ENCODE measurements at places on chromosomes 13 and 19.

GRCh38 chr13:48826039-48826438 lies 149.7 kb upstream of the FNDC3A start:
- no peak for DNase-seq

DNA sequence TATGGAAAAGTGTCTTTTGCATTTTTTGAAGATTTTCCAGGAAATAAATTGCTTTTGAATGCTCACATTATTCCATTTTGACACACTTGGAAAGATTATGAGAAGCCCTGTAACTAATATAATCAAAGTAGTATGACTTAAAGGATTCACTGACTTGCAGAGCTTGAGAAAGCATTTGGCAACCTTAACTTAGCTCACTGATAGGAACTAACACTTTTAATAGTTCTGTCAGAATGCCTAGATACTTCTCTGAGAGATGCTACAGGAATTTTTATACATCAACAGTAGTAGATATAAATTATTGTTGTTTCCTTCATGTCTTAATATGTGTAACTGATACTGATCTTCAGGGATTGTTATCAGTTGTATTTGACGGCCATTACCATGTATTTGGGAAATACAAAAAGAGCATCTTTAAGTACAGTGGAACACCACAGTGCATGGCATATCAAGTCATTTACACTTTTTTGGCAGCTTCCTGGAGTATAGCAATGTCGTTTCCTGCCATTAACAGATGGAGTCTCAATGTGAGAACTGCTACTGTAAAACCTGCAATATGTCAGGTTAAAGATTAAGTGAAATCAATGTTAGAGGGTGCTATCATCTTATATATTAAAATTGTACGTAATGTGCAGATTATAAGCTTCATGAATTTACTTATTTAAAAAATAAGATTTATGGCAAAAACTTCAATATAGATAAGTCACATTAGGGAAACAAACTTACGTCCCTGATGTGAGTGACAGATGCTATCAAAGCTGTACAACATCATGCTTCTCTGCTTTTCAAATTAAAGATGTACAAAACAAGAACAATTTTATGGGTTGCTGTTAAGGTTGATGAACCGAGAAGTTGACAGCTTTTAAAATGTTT lies 1159.8 kb upstream of the MIR17HG start:
- DNase-seq = peak; percentile 11

- no peak for DNase-seq
Measured at GRCh38 chr19:3284759-3285646, 60.5 kb downstream of the CELF5 start.

DNA sequence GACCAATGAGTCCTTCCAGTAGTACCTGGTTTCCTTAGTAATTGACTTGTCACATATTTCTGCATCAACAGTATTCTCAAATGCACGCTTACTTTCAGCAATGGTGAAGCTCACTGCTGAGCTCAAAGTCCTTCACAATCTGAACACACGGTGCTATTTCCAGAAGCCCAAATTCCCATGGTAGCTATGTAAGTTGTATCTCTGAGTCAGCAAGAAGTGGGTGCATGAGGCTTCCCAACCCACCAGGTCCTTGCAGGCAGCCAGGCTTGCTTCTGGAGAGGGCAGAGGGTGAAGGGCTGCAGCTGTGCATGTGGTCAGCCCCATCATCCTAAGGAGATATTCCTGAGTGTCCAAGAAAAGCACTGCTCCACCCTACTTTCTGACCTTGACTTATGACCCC lies 25.7 kb downstream of the COL4A2 start:
- no peak for DNase-seq

DNA sequence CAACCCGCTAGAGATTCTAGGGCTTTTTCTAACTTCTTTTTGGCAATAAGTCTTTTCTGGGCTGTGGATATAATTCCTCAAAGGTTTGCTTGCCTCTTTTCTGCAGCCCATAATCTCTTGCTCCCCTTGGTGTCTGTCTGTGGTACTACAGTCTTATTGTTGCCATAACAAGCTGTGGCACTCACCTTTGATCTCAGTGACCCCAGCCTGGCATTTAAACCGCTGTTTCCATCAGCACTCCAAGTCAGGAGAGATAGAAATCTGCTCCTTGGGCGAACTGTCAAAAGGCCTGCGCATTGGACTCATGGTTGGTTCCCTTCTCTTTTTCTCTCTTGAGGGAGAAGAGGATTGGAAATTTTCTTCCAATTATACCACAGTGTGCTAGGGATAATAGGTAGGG lies 14.5 kb upstream of the MPHOSPH8 start:
- no peak for DNase-seq

GRCh38 chr19:19540715-19541515 lies 2.9 kb downstream of the CILP2 start:
- DNase-seq = no peak

DNA sequence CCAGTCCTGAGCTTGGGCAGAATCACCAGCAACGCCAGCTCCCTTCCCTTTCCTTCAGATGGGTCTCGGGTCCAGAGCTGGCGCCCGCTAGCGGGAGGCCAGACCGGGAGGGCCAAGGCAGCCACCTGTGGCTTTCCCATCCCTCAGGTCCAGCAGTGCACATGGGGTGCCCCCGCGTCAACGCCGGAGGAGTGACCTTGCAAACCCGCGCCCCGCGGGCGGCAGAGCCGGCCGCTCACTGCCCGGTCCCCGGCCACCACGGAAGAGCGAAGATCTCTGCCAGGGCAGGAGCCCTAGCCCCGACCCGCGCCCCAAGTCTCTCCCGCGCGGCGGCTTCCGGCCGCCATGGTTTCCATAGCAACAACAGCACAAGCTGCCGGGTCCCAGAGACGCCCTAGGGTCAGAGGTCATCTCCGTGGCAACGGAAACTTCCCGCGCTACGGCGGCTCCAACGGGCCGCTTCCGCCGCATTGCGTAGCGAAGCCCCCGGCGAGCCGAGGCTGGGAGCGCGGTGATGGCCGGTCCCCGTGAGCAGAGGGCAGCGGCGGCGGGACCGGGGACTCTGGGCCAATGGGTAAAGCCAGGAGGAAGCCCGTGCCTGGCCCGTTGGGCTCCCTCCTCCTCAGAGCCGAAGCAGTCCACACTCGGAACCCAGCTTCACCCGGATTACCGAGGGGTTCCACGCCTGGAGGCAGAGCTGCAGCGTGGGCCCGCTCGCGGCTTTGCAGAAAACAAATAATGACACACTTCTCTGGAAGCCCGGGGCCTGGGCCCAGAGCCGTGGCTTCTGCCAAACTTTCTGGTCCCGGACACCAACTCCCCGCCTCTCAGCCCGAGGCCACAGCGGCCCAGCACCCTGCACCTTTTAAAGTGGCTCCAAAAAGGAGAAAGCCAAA lies 7.4 kb downstream of the FGF14 start:
- DNase-seq = peak; percentile 75

GRCh38 chr19:40081411-40081810 lies 9.3 kb downstream of the ZNF780A start:
- DNase-seq = no peak

GRCh38 chr19:38759590-38760003 lies 13.7 kb downstream of the LGALS7 start:
- no peak for DNase-seq

GRCh38 chr13:50955241-50955640 lies 45.6 kb downstream of the RNASEH2B start:
- no peak for DNase-seq

GRCh38 chr13:102651892-102652291 lies 43.0 kb downstream of the METTL21C start:
- DNase-seq = no peak

DNA sequence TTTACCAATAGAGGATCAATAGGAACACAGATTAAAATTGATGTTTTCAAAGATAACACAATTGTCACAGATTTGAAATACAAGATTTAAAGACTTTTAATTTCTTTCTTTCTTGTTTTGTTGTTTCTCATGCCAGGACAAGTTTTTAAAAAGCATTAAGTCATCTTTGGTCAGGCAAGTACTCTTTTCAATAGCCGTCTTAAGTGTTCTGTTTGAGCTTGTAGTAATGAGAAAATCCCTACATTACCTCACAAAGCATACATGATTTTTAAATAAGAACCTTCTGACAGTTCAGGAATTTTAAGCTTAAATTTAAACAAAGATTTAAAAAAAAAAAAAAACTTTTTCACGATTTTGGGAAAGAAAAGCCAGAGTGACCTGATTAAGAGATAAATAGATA lies 216.3 kb upstream of the PRR20A start:
- no peak for DNase-seq

GRCh38 chr19:43798026-43798545 lies 4.2 kb downstream of the LYPD5 start:
- no peak for DNase-seq

DNA sequence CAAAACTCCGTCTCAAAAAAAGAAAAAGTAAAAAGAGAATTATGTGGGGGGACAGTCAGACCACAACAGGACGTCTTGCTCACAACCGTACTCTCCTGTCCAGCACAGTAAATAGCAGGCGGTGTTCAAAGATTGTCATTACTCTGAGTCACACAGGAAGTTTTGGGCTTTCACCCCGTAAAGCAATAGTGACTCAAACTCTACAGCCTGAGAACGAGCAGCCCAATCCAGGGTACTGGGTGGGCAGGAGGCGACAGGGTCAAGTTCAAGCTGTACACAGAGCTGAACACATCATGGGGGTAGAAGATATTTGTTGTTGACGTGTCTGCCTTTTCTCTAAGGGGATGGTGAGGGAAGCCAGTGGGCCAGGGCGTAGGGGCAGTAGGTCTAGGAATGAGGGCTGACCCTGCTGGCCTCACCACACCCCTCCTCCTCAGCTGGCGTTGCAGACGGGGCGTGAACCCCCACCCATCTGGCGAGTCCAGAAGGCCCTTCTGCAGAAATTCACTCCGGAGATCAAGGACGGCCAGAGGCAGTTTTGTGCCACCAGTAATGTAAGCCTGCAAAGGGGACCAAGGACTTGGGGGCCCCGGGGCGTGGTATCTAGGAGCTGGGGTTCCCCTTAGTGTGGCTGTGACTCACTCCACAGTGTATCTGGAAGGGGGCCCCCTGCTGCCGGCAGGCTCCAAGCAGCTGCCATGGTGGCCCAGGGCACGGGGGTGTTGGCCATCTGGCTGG lies 23.3 kb downstream of the PRR12 start:
- DNase-seq = no peak

GRCh38 chr13:98930151-98930591 lies 47.7 kb downstream of the DOCK9 start:
- no peak for DNase-seq

DNA sequence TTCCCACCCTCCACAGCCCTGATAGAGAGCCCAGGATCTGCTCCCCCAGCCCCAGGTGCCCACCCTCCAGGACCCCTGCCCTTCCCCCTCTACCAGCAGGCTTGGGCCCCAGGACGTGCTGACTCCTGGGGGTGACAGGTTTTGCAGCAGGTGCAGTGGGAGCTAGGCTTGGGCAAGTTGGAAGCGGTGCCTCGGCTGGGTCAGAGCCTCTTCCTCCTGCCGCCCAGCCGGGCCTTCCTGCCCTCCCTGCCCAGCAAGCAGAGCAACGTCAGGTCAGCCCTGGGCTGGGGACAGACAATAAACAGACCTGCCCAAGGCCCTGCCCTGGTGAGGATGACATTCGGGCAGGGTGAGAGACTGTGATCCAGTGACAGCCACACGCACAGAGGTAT lies 9.2 kb upstream of the NCCRP1 start:
- DNase-seq = no peak

GRCh38 chr19:41879670-41880328 lies 2.7 kb downstream of the CD79A start:
- no peak for DNase-seq

DNA sequence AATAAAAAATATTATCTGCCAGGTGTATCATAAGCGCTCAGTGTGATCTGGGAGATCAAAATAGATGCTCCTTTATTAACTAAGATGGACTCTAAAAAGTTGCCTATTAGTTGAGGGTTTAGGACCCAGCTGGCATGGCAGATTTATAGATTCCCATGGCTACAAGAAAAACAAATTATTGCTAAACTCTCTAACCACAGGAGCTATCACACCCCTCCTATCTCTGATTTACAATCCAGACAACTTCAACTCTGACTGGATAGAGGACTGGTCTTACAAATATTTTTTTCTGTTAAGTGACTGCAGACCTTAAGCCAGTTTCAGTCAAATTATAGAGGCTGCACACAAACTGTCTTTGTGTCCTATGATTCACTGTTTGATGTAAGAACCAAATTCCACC lies 45.4 kb upstream of the MYCBP2 start:
- no peak for DNase-seq

DNA sequence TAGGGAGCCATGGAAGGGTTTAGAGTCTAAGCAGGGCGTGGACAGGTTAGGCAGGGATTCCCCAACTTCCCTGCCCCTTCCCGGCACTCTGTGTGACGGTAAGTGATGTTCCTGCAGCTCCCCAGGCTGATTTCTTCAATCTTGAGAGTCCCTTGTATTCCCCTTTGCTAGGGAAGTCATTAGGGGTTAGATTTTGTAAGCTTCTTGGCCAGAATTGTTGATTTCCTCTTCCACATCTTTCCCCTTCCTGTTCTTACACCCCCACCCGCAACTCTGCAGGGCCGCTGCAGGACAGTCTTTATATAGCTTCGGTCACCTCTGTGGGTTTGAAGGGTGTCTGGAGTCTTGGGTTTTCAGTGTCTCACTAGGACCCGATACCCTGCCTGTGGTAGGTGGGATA lies 10.6 kb upstream of the ADGRE1 start:
- no peak for DNase-seq

GRCh38 chr13:108463340-108463739 lies 166.1 kb upstream of the MYO16 start:
- DNase-seq = no peak

DNA sequence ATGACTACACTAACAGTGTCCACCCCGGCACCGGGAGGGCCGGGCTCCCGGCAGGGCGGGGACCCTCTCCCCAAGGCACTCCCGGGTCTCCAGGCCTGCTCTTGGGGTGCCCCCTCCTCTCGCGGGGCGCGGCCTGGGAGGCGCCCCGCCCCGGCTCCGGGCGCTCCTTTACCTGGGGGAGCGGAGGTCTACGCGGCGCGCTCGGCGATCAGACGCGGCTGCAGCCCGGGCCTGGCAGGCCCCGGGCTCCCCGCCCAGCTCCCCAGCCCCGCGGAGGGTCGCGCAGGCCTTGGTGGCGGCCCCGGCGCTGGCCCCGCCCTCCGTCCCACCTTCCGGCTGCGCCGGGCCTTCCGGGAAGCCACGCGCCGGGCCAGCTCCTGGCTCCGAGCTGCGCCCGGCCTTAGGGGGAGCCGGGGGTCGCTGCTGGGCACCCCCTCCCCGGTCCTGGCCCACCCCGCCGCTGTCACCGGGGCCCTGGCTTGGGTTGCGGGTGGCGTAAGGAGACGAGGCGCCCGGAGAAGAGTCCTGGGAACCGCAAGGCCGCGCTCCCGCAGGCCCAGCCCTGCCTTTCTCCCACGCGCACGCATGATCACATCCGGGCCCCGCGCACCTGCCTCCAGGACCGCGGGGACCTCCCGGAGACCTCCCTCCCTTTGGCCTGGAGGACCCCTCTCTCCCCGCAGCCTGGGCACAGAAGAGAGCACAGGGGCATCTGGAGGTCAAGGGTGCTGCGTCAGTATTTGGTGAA lies at the start of gene C19orf12:
Gene C19orf12 (minus strand): TSS at position 309 of the 748 bp plus-strand sequence. CDS start 6,848 bp downstream, outside the sequence.
- DNase-seq = peak; percentile 73

- no peak for DNase-seq
Measured at GRCh38 chr19:39816287-39817048, 17.5 kb downstream of the DYRK1B start.

GRCh38 chr13:50006426-50007135 lies 8.7 kb upstream of the KCNRG start:
- DNase-seq = no peak

All from cerebellum (tissue), 4 donors.